ENCODE measurements at places on chromosomes 2 and 18. TPM values are rescaled to one million over a fixed set of nuclear protein-coding genes. Genes with fewer than 3 reads are reported as not detected.

The ALPI gene
- not detected for total RNA-seq

DNA sequence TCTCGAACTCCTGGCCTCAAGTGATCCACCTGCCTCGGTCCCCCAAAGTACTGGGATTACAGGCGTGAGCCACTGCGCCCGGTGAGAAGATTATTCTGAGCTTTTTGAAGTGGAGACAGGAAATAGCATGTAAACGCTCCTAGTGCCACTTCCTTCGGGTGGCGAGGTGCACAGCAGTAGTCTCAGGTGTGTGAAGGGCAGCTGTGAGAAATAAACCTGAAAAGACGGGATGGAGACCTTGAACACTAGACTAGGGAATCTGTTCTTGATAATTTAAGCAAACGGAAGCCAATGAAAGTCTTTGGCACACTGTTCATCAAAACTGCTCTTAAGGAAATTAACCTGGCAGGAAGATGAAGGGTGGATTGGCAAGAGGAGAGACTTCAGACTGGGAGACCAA is 439 bp upstream of the PLEKHH2 start:
- no peaks in the 10 kb centered on the region for H3K36me3 ChIP-seq
- H3K4me1 ChIP-seq, result peaks cover 12% of the 10 kb centered on the region
- H3K27me3 ChIP-seq, result peaks cover 33% of the 10 kb centered on the region
- DNase-seq, result peak; percentile 3

- H3K4me1 ChIP-seq, result no peaks in the 10 kb centered on the region
- H3K27ac ChIP-seq, result no peak overlapping the region
- H3K36me3 ChIP-seq, result peaks cover 2% of the 10 kb centered on the region
- H3K4me3 ChIP-seq, result no peak overlapping the region
- H3K27me3 ChIP-seq, result no peaks in the 10 kb centered on the region
- no peak for DNase-seq
These were observed 57.1 kb upstream of the GPR45 start for GRCh38 chr2:105184420-105184819.

- H3K27me3 ChIP-seq, result peaks cover 5% of the 10 kb centered on the region
- H3K27ac ChIP-seq, result no peak overlapping the region
- no peak overlapping the region for H3K4me3 ChIP-seq
- peaks cover 6% of the 10 kb centered on the region for H3K36me3 ChIP-seq
- DNase-seq, result no peak
These were observed 68.9 kb upstream of the RMDN2 start for GRCh38 chr2:37856101-37856751.

GRCh38 chr2:12930391-12930790 is 213.7 kb downstream of the TRIB2 start:
- no peak overlapping the region for H3K27ac ChIP-seq
- no peaks in the 10 kb centered on the region for H3K4me1 ChIP-seq
- no peaks in the 10 kb centered on the region for H3K36me3 ChIP-seq
- H3K27me3 ChIP-seq, result peaks cover 25% of the 10 kb centered on the region

- no peaks in the 10 kb centered on the region for H3K27me3 ChIP-seq
- H3K36me3 ChIP-seq, result peaks cover 17% of the 10 kb centered on the region
- H3K4me1 ChIP-seq, result no peaks in the 10 kb centered on the region
- no peak overlapping the region for H3K27ac ChIP-seq
- DNase-seq, result no peak
These were observed 306.5 kb upstream of the CYP26B1 start for GRCh38 chr2:72454189-72454588.
